Hematopoietic multipotent progenitor cell treated with erythropoietin and hydrocortisone succinate and interleukin-3 and kit ligand, for 15 days (in vitro differentiated cells): ENCODE measurements at places on chromosomes 7 and 10.

GRCh38 chr10:58631715-58632114, 119.0 kb downstream of the BICC1 start:
- no peak for DNase-seq

GRCh38 chr10:26879744-26880143, 19.0 kb upstream of the ABI1 start:
- no peak for DNase-seq

GRCh38 chr10:7601023-7601656, 65.6 kb downstream of the ITIH5 start:
- DNase-seq, result no peak

DNA sequence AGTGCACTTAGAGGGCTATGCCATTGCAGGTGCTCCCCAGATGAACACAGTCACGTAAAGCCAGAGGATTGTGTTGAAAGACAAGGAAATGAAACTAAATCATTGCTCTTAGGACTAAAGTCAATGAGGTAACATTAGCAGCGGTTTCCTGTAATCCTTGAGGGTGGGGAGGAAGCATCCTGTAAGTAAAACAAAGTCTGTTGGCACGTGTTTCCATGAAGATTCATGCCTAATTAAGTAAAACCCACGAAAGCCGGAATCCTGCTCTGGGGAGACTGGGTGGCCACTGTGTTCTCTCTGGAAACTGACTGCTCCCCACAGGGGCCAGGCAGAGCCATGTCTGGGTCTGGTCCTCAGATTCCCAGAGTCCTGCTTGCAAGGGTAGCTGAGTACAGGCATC, 18.3 kb downstream of the STEAP1B start:
- DNase-seq, result no peak

GRCh38 chr7:139943401-139943800, 114.3 kb downstream of the TBXAS1 start:
- DNase-seq, result no peak

- DNase-seq, result peak; percentile 44
These were observed 33.5 kb downstream of the DPY19L1 start for GRCh38 chr7:35003679-35004303.
